HT1080 (cell line): ENCODE measurements at places on chromosomes 5 and 9.

- DNase-seq: no peak
These were observed 186.7 kb upstream of the NR4A3 start for GRCh38 chr9:99635032-99635431.

DNA sequence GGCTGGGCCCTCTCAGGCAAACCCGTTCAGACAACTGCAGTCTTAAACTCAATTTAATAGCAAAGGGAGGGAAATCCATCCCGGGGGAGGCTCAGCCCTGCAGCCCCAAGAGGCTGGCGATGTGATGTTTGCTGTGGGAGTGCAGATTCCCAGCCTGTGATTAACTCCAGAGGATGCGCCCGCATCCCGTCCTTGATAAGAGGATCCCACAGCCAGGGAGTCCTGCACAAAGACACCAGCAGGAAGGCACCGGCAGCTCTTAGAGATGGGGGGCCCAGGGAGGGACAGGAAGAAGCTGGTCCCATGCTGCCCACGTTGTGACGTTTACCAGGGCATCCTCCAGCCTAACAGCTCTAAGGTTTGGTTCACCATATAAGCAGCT lies 64.7 kb downstream of the MRPL36 start:
- no peak for DNase-seq

GRCh38 chr9:18623221-18624079 lies 149.5 kb downstream of the ADAMTSL1 start:
- no peak for DNase-seq

- DNase-seq: peak; percentile 35
These were observed 12.1 kb upstream of the TNFAIP8 start for GRCh38 chr5:119343766-119344165.

DNA sequence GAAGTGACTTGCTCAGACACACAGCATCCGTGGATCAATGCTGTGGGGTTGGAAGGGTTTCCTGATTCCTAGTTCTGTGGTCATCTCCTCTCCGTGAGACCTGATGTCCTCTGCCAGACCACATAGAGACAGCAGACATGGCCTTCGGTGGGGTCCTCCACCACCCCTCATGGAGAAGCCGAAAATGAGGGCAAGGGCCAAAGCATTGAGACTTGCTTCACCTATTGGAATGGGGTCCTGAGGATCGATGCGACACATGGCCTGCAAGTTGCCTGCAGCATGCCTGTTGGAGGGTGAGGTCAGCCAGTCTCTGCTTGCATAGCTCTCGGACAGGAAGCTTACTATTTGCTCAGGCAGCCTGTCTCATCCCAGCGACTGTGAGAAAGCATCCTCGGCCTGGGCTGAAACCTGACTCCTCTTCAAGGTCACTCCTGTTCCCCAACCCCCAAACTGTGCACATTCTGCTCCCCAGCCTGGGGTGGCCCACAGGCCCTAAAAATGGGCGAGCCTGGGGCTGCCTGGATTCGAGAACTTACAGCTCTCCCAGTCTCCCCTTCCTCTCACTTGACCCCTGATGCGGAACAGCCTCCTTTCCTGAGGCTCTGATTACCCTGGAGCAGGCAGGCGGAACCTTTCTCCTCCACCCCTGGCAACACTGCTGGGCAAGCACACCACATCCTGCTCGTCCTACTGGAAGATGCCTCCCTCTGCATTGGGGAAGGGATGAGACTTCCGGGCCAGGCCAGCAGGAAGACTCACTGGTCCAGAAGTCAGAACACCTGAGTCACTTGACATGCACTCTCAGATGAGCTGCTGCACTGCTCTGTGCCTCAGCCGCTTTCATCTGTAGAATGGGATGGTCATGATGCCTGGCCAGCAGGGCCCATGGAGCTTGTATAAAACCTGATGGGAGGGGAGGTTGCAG lies 186.9 kb downstream of the RGS3 start:
- peak; percentile 93 for DNase-seq

DNA sequence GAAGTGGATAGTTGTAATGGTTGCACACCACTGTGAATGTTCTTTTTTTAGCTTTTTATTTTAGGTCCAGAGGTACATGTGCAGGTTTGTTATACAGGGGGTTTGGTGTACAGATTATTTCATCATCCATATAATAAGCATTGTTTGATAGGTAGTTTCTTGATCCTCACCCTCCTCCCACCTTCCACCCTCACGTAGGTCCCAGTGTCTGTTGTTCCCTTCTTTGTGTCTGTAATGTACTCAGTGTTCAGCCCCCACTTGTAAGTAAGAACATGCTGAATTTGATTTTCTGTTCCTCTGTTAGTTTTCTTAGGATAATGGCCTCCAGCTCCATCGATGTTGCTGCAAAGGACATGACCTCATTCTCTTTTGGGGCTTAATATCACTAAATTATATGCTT lies 99.7 kb downstream of the HTR4 start:
- DNase-seq: no peak

DNA sequence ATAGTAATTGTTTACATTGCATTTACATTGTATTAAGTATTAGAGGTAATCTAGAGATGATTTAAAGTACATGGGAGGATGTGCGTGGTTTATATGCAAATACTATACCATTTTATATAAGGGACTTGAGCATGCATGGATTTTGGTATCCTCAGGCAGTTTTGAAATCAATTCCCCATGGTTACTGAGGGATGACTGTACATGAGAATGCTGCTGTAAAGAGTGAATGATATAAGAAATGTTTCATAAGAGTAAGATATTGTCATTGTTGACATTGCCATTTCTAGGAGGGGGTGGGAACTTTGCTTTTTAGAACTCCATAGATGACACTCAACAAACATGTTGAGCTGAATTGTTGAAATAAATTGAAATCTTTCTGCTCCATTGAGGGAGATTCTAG lies 185.0 kb downstream of the SEMA6A start:
- no peak for DNase-seq
